ENCODE measurements at places on chromosomes 3 and 15.
A peak's percentile ranks its signal among the peaks of the same experiment; 100 is the strongest.

DNA sequence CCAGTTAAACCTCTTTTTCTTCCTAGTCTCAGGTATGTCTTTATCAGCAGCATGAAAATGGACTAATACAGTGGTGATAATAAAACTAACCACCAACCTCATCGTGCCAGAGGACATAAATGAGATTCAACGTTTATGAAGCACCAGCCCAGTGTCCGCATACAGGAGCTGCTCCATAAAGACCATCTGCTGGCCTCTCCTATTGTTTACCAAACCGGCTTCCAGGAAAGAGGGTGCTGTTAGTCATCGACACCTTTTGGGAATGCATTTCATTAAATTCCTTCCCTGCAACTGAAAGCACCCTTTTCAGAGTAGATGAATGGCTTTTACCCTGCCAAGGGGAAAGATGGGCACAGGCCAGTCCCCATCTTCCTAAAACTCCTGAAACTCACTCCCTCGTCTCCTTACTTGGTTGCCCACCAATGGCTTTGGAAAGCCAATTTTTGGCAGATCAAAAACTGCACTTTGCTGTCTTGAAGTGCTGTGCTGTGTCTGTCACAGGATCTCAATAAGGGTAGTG is 122.1 kb downstream of the AQP9 start:
- no peak for DNase-seq

DNA sequence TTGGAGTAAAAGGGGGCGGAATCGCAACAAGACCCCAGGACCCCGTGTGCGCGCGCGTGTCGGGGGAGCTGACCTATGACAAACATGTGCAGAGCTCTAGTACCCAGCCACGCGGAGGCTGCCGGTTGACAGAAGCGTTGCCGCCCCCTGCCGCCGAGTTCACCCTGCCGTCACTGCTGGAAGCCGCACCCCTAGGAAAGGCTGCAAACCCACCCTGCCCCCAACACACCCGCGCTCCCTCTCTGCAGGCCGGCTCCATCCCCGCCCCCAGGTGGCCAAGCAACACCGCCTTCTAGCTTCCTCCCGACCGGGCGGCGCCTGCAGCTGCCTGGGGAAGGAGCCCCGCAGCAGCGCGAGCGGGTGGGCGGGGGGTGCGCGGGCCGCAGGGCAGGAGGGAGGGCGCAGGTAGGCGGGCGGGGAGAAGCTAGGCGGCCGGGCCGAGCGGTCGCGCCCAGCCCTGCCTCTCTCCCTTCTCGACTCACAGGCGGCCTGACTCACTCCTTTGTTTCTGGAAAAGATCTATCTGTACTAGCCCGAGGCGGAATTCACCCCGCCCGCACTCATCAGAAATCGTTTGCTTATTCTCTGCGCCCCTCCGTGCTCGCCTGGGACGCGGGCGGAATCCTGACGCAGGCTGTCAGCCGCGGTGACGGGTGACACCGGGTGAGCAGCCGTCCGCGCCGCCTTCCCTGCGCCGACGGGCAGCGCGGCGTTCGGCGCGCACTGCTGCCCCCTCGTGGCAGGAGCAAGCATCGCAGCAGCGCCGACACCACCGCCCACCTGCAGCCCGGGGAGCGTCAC is 160.8 kb downstream of the GAP43 start:
- DNase-seq: peak; percentile 89

GRCh38 chr3:149424918-149425317 is 47.5 kb upstream of the TM4SF1 start:
- no peak for DNase-seq

GRCh38 chr15:61336026-61336638 is 107.0 kb upstream of the RORA start:
- no peak for DNase-seq

GRCh38 chr3:182626484-182627467 is 166.5 kb upstream of the ATP11B start:
- no peak for DNase-seq
